ENCODE measurements at places on chromosomes 7 and 10. TPM values are rescaled to one million over a fixed set of nuclear protein-coding genes. Genes with fewer than 3 reads are reported as not detected.

GRCh38 chr10:4053940-4054339 lies 268.9 kb upstream of the KLF6 start:
- no peak for DNase-seq

DNA sequence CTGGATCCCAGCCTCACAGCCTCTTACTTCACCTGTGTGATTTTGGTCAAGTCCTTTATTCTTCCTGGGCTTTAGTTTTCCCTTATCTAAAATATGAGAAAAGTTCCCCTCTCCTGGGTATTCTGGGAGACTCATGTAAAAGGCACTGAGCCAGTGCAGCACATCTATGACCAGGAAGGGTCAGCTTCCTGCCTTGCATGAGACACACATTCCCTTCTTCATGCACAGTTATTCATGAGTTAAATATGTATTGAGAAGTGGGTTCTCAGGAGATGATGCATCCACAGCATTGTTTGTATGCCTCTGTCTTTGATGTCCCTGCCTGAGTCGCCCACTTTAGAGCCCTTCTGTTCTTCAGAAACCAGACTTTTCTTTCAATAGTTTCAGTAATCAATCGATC lies 33.3 kb downstream of the EGFR start:
- DNase-seq: no peak

The GDF2 gene
- total RNA-seq: not detected

DNA sequence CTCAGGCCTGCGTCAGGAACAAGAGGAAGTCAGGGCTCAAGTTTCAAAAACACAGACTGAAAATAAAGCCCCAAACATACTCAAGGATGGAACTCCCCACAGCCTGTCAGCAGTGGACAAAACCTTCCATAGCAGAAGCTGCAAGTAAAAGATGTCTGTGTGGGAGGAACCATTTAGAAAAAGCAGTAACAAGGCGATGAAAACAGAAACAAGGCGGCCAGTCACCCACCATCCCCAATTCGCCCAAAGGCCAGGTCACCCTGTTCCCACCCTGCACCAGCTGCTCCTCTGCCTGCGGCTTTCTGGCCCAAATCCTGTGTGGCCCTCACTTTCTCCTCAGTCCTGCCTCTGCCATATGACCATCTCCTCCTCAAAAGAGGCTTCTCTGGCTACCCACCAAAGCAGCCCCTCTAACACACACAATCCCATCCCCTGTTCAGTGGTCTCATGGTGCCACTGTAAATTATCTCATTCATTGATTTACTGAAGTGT lies 27.8 kb downstream of the KCNMA1 start:
- DNase-seq: no peak

Measured in thoracic aorta (tissue), 2 donors.